Activated CD4-positive, alpha-beta T cell treated with anti-CD3 and anti-CD28 coated beads, Interleukin-2, Interleukin-4, amounts not matched to agents 100 ng/mL and 50 ng/mL, durations not matched to agents 16 hours and 8 hours (primary cell): ENCODE measurements at places on chromosomes 6 and 20.

DNA sequence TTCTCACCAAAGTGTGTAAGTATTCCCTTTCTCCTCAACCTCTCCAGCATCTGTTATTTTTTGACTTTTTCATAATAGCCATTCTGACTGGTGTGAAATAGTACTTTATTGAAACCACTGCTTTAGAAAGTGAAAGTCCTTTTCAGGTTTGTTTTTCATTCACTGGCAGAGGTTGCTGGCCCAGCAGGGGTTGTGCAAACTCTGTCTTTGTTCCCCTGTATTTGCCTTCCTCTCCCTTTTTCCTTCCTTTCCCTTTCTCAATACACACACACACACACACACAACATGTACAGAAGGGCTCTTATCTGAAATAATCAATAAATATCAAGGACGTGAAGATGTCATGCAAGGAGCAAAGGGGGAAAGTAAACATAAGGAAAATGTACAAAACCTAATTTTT, 99.8 kb downstream of the LY86 start:
- DNase-seq = peak; percentile 24

- no peak for DNase-seq
Measured at GRCh38 chr20:37624963-37625362, 68.9 kb upstream of the CTNNBL1 start.

- DNase-seq = no peak
Measured at GRCh38 chr20:420166-420620, 12.1 kb downstream of the RBCK1 start.

- no peak for DNase-seq
Measured at GRCh38 chr6:31945154-31945506, 765 bp upstream of the CFB start.

GRCh38 chr6:52284131-52284459, 447 bp downstream of the MCM3 start:
- DNase-seq = peak; percentile 69

DNA sequence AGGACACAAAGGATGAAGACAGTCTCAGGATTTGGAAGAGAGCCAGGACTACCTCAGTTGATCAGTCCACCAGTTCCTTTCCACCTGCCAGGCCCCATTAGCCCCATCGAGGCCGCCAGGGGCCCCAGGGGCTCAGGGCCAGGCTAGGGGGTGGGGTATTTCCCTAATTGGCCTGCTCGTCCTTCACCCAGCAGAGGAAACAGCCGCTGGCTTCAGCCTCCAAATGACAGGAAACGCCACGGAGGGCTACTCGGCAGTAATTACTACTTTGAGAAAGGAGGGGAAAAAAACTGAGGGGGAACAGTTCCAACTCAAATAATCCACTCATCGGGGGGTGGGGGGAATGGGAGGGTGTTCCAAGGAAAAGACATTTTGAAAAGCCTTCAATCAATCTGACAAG, 42.7 kb downstream of the MAFB start:
- no peak for DNase-seq

DNA sequence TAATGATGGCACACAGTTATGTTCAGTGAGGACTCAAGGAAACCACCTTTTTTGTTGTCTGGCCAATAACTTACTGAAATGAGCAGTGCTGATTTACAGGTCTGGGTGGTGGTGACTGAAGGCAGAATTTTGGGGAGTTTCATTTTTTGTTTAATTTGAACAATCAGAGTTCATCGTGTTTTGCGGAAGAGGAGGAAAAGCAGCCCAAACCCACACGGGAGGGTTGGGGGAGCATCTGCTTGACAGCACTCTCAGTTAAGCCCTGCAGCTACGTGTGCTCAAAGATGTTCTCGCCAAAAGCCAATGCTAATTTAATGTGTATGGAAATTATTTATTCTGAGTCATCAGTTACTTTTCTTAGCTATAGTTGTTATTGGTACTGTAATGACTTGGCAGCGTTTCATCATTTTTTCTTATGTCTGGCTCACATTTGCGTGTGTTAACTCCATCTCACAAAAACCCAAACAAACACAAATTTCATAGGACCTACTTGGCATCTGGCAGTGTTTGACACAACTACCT, 89.2 kb downstream of the UST start:
- DNase-seq = peak; percentile 73

DNA sequence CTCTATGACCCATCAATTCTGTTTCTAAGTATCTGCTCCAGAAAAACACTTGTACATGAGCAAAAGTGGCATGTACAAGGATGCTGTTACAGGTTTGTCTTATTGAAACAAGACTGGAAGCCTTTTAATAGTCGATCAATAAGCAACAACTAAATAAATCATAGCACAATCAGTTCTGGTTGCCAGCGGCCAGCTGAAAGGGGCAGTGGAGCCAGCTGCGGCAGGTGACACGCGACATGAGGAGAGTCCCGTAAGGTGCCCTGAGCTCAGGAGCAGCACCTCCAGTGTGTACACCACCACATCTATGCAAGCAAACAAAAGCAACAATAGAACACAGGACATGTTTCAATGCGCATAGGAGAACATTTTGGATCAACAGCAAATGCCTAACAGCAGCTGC, 20.7 kb upstream of the NNAT start:
- DNase-seq = no peak
